Putamen (tissue), 1 donor: ENCODE measurements at places on chromosomes 12 and 14.
A peak's percentile ranks its signal among the peaks of the same experiment; 100 is the strongest.

DNA sequence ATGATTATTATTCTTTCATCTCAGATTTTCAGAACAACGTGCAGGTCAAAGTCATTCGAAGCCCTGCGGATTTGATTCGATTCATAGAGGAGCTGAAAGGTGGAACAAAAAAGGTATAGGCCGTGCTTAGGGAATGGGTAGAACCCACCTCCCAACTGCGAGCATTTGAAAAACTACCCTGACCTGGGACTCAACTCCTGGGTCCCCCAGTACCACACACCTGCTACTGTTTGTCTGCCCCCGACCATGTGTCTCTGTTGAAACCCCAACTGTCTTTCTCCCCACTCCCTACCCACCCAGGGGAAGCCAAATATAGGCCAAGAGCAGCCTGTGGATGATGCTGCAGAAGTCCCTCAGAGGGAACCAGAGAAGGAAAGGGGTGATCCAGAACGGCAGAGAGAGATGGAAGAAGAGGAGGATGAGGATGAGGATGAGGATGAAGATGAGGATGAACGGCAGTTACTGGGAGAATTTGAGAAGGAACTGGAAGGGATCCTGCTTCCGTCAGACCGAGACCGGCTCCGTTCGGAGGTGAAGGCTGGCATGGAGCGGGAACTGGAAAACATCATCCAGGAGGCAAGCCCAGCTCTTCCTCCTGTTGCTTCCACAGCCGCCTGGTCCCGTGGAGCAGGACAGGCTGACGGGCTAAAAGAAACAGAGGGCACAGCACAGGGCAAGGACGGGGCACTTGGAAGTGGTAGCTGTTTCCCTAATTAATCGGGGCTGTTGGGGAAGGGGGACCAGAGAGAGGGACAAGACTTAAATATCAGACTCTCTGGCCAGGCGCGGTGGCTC lies 20.5 kb downstream of the AGAP2 start:
- DNase-seq: no peak

DNA sequence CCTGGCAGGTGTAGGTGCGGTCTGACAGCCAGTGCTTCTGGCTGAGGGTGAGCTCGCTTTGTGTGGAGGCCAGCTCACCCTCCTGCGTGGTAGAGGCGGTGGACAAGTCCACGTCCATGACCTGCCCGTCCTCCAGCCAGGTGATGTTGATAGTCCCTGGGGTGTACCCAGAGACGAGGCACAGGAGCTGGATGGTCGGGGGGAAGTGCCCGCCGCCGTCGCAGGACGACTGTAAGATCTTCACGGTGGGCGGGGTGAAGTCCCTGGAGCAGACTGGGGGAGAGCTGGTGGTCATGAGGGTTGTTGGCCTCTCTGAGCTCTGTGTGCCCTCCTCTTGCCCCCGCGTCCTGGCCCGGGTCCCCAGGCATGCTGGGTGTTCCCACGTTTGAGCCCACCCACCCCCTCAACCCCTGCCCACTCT lies 74.6 kb downstream of the TMEM121 start:
- no peak for DNase-seq

- no peak for DNase-seq
Observed at GRCh38 chr12:106120519-106121105, 18.1 kb downstream of the NUAK1 start.

- peak; percentile 8 for DNase-seq
Observed at GRCh38 chr12:113684908-113685782, 213.5 kb upstream of the LHX5 start.

GRCh38 chr14:51430079-51430478 lies 190.0 kb downstream of the TMX1 start:
- no peak for DNase-seq

- peak; percentile 78 for DNase-seq
Observed at GRCh38 chr12:20212658-20213555, 155.4 kb upstream of the PDE3A start.

DNA sequence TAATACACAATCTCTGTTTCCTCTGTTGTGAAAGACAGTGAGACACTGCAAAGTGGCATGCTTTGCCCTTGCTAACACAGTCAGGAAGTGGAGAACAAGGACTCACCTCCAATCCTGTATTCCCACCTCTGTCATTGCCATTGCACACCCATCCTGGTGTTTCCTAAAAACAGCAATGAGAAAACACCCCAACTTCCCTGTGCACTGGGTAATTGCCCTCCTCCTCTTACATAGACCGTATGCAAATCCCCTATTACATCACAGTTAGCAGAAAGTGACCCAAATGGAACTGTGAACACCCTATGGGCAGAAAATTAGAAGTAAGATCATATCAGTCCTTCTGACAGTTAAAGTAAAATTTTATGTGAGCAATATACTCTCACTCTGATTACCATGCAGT lies 355.5 kb downstream of the BCL11B start:
- no peak for DNase-seq

DNA sequence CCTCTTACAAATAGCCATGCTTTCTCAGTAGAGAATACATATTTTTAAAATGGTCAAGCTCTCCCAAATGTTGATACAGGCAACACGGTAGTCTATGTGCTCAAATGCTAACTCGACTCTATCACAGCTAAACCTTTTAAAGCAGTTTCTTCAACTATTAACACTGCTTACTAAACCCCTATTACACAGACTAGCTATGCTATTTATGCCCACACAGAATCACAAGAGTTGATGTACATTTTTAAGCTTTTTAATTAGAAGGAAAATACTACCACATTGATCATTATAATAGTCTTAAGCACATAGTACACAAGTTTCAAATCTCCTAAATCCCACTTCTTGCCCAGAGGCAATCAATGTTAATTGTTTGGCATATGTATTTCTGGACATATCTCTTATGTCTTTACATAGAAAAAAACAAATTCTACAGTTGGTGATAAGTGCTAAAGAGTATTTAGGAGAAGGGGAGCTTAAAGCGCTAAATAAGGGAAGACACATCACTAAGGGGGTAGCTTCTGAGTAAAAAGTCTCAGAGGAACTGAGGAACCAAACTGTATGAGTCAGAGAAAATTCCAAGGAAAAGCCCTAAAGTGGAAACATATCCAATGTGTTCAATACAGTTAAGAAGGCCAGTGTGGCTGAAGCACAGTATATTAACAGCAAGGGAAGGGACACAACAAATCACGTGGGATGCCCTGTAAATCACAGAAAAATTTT lies 13.7 kb downstream of the HNRNPC start:
- no peak for DNase-seq

DNA sequence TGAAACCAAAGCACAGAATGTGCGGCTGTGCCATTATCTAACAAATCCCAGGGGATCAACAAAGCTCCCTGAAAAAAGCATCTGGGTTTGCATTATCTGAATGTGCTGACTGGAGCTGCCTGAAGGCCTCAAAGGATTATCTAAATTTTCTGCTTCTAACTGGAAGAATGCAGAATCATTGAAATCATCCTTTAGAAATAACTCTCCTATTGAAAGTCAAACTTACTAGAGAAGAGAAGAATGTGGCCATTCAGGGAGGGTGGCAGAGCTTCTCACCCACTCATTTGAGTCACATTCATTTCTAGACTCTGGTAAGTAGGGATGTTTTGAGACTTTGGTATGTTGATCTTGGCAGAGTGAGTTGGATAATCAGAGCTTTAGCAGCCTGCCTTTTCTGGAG lies 220.6 kb upstream of the RGS6 start:
- no peak for DNase-seq

DNA sequence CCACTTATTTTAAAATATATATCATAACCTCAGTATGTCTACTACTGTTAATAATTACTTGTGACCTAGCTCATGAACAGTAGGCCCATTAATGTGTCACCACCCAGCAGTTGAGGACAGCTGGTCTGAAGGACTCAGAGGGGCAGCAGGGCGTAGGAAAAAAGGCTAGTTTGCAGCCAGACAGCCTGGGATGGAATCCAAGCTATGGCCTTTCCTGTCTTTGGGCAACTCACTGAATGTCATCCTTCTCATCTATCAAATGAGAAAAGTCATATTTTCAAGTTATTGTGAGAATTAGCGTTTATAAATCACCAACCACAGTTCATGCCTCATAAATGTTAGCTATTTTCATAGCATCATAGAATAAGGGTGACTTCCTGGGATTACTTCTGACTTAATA lies 12.3 kb downstream of the DENND5B start:
- DNase-seq: peak; percentile 39
